Suprapubic skin (tissue), 4 donors: ENCODE measurements at places on chromosomes 4 and X. TPM values are rescaled to one million over a fixed set of nuclear protein-coding genes. Genes with fewer than 3 reads are reported as not detected.

DNA sequence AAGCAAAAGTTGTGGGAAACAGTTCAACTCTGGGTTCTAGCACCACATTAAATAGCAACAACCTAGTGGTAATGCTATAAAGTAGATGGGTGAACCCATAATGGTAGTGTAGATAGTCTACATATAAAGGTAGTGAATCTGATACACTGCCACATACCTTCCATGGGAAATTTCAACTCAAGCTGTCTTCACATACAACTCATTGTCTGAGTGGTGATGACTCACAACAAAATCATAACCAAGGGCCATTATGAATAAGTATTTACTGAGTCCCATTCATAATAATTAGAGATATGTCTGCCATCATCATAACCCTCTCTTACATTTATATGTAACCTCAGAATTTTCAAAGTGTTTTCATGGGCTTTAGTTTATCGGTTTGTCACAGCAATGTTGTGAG lies 34.8 kb downstream of the EGF start:
- DNase-seq = no peak

AMTN gene
- 0.83 TPM for total RNA-seq

DNA sequence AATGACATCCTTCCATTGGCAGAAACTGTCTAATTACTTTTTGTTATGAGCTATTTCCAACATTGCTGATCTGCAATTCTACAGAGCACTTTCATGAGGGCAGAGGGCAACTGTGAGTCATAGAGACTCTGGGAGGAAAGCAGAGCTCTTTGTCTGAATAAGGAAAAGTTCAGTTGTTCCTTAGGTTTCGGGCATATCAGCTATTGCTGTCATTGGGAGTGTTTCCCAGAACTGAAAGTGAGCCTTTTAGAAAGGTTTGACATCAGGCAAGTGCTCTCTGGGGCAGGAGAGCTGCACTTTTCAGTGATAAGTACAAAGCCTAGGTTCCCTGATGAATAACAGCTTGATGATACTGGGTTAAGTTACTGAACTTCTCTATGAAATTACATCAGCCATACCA lies 119.2 kb upstream of the EDNRA start:
- no peak for DNase-seq

DNA sequence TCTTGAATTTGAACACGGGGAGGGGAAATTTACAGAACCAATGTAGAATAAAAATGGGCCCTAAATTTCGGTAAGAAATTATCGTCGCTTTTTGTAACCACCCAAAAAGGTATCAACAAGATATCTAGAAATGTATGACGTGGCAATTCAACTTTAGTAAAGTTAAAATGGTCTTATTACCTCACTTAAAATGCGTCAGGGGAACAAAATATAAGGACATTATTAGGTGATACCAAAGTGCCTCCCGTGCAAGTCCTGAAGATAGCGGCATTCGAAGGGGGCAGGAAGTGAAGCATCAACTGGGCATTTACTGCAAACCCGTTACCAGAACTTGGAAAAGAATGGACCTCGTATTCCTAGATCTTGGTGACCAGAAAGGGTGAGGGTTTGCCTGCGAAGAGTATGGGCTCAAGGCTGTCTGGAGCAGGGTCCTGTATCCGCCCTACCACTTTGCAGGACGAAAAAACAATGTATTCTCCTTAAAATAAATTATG lies 980 bp downstream of the AP1S2 start:
- DNase-seq = no peak

DNA sequence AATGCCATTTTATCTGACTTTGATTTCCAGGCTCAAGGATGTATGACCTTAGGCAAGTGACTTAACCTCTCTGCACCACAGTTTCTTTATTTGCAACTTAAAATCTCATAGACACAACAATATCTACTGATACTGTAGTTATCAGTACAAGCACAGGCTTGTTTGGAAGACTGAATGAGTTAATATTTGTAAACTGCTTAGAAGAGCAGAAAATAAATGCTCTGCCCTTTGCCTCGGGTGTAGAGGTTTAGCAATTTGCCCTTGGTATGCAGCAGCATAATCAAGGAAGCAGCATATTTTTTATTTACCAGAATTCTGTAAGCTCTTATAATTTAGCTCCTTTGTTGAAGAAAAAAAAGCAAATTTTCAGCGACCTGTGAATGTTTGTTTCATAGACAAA lies 2.9 kb upstream of the CXCL1 start:
- no peak for DNase-seq

CLDN2 gene
- total RNA-seq = not detected
